Activated CD4-positive, CD25-positive, alpha-beta regulatory T cell (primary cell): ENCODE measurements at places on chromosomes 12 and 14.

DNA sequence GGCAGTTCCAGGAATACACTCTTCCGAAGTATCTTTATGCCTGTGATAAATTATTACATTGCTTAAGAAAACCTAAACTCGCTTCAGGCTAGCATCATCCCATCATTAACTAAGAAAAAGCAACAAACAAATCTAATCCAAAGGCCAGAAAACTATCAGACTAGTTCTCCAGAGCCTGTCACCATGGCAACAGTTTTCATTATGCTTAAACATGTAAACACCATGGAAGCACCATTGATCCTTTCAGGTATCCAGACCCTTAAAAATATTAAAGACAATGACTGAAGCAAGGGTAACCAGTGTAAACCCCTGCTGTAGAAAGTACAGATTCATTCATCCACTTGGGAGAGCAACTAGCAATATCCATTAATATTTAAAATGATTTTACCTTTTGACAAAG lies 9.8 kb downstream of the DAD1 start:
- DNase-seq = no peak

GRCh38 chr14:101001311-101002069 lies 98.0 kb upstream of the RTL1 start:
- DNase-seq = no peak

DNA sequence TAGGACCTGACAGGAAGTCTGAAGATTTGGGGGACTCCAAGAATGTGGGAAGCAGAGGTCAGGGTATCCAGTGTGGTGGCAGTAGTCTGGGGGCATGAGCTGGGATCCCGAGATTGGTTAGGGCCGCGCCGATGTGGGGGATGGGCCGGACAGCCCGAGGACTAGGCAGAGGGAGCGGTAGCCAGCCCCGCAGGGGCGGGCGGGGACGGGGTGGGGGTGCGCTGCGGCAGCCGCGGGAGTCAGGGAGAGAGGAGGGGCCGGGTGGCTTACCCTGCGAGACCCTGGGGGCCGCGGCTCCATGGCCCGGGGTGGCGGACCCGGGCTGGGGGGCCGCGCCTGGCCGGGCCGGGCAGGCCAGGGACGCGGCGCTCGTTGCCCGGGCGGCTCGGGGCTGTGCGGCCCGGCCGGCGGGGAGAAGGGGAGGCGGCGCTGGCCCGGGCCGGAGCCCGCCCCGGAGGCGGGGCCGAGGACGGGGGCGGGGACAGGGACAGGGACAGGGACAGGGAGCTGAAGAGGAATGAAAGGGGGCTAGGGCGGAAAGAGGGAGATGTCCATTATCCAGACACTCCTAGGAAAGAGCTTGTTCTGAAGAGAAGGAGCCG lies 5.6 kb downstream of the ZNF385A start:
- no peak for DNase-seq

DNA sequence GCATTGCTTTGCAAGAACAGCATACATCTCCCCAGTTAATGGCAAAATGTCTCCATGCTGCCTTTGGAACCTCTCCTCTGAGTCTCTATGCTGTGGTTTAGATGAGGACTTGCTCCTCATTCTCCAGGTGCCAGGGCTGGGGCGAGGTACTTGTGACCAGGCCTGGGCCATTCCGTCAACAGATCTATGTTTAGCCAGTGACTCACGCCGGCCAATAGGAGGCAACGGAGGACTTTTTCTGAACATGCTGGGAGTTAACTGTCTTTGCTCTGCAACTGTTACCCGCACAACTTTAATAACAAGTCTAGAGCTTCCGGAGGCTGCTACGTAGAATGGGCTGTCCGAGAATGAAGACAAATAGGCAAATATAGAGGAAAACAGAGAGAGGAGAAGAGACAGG lies 214.2 kb downstream of the GLT1D1 start:
- no peak for DNase-seq

DNA sequence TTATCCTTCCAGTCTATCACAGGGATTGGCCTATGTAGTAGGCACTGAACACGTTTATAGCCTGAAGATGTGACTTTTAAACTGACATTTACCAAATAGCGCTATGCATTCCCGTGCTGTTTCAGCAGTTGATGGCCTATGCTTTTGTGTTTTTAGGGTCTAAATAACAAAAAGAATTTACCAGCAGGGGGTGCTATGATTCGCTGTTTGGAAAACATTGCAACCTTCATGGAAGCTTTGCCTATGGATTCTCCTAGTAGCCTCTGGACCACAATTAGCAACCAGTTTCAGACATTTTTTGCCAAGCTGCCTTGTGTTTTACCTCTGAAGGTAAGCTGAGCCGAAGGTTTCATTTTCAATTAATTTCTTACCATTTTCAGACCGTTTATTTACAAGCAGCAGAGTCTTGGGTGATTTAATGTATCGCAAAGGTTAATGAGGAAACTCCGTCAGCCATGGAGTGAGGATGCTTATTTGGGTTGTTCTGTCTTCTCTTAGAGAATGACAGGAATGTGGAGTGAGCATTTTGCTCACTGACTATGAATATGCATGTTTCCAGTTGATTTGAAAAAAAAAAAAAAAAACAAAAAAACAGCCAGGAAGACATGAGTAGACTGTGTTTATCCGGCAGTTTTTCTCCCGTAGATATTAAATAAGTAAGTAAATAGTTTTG lies 133.1 kb downstream of the PRIMA1 start:
- DNase-seq = no peak

GRCh38 chr14:104705340-104706047 lies 16.1 kb downstream of the INF2 start:
- no peak for DNase-seq

DNA sequence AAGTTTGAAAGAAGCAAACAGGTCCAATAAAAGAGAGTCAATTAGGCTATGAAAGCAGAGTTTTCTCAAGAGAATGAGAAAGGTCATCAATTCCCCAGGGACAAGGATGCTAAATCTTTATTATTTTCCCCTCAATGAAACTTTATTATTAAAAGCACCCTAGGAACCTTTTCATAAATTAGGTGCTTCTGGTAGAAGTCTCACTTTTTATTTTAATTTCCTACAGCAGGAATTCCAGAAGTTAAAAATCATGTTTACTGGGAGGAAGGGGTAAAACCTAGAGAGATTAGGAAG lies 223.2 kb upstream of the SOX5 start:
- no peak for DNase-seq

- no peak for DNase-seq
Measured at GRCh38 chr12:119804011-119804641, 73.0 kb downstream of the CIT start.

DNA sequence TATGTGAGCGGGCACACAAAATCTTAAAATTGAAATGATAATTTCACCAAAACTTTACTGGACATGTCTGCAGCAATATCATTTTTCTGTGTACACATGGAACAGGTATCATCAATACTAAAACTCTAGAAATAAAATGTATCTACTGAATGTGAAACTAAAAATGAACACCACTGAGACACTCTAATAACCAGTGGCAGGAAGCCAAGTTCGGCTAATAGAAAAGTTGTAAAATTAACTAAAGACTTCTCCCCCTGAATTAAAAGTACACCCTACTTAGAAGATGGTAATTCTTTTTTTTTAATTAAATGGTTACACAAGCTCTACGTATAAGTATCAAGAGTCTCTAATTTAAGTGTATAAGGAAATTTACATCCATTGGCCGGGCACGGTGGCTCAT lies 227.2 kb downstream of the MED13L start:
- DNase-seq = no peak

DNA sequence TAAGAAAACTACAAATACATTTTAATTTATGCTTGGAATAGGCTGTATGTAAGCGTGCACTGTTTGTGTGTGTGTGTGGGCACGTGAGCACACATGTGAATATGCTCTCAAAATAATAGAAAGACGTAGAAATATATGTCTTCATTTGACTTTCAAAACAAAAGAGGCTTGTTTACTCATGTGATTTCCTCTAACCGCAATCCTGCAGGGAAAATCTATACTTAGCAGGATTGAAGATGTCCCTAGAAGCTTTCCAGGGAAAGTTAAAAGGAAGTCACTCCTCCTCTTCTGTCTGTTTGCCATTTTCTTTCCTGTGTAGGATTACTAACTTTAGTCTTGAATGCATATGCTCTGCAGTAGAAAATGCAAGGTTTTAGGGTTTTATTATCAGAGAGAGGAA lies 404.7 kb downstream of the MDGA2 start:
- DNase-seq = no peak
